ENCODE measurements at places on chromosomes 5 and 9.

GRCh38 chr5:107289030-107289714 is 381.6 kb downstream of the EFNA5 start:
- DNase-seq: no peak

GRCh38 chr9:115232181-115232774 is 114.3 kb upstream of the TNC start:
- no peak for DNase-seq

DNA sequence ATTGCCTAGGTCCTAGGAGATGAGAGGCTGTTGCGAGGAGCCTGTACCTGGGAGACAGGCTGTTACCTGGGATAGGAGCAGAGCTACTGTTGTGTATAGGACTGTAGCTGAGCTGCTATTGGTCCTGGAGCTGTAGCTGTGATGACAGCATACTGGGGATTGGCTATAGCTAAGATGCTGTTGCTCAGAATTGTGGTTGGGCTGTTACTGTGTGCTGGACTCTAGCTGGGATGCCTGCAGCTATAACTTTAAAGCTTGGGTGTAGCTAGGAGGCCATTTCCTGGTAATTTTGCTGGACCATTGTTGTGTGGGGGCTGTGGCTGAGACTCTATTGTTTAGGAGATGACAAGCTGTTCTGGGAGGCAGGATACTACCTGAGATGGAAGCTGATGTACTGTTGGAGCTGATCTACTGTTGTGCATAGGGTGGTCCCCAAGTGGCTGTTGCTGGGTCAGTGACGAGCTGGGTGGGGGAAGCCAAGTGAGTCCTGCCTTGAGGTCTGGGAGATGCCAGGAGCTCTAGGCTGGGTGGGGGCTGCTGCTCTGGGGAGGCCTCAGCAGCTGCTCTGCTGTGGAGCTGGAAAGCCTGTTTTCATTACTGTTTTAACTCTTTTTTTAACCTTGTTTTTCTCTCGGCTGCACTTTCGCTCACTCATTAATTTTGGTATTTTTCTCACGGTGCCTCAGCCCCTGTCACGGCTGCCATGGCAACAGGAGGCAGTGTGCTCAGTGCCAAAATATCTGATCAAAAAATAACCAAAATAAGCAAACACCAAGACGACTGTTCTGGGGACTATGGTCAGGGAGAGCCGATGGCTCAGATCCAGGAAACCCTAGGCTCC is 3.0 kb upstream of the PCDH1 start:
- DNase-seq: no peak

GRCh38 chr9:136627703-136628102 is 35.0 kb upstream of the EGFL7 start:
- DNase-seq: no peak

- DNase-seq: no peak
Observed at GRCh38 chr5:11904265-11904906, at the start of gene CTNND2. TSS of gene CTNND2 (minus strand) at chr5:11904446. CDS start at chr5:11903853, 593 bp downstream.

GRCh38 chr9:20325008-20325407 is 297.3 kb downstream of the MLLT3 start:
- no peak for DNase-seq

DNA sequence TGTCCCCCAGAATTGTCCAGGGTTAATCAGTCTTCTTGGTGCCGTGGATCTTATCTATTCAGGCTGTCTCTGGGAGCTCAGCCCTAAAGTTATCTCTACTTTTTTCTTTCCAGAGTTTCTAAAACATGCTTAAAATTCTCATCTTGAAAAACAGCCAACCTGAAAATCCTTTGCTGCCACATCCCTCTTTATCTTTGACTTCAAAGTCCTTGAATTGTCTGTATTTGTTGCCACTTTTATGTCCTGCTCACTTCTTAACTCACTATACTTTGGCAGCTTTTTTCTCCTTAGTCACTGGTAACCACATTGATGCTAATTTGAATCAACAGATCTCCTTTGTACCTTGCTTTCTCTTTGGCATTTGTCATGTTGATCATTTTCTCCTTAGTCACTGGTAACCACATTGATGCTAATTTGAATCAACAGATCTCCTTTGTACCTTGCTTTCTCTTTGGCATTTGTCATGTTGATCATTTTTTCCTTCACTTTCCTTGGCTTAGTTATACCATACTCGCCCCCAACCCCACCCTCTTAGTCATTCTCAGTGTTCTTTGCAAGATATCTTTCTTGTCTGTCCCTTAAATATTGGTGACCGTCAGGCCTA is 8.5 kb downstream of the DMXL1 start:
- no peak for DNase-seq

DNA sequence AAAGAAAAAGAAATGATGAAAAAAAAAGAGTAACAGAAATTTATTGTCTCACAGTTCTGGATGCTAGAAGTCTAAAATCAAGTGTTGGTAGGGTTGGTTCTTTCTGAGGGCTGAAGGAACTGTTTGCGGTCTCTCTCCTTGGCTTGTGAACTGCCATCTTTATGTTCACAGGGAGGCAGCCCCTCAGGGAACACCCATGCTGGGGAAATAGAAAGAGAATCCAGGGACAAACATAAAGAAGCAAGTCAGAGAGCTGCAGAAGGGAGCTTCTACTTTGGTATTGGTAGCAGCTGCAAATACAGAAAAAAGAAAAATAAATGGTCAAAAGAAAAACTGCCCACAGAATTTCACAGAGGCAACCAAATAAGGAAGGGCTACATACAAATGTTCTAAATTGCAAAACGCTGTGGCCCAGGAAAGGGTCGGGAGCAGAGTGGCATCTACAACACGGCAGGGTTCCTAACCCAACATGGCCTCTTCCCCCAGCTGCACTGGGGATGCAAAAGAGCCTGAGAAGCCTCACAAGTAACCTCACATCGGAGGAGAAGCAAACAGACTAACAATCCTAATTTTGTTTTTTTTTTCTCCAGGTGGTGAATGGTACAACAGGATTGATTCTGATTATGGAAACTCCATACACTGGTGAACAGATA is 37.4 kb downstream of the ELOVL7 start:
- DNase-seq: no peak

- no peak for DNase-seq
Observed at GRCh38 chr9:92669527-92669889, 423 bp downstream of the IPPK start.

All from stimulated activated CD4-positive, alpha-beta T cell treated with anti-CD3 and anti-CD28 coated beads, TNF-alpha, amount 100 ng/mL, for 1 hour (primary cell).